ENCODE measurements at places on chromosomes 7 and 10.

- DNase-seq: peak; percentile 69
These were observed at the start of gene WDR37 for GRCh38 chr10:1056326-1057105. TSS of gene WDR37 (plus strand) at chr10:1056385. CDS start at chr10:1072156, 15,771 bp downstream.

- no peak for DNase-seq
These were observed 1.7 kb downstream of the CALD1 start for GRCh38 chr7:134781171-134781570.

DNA sequence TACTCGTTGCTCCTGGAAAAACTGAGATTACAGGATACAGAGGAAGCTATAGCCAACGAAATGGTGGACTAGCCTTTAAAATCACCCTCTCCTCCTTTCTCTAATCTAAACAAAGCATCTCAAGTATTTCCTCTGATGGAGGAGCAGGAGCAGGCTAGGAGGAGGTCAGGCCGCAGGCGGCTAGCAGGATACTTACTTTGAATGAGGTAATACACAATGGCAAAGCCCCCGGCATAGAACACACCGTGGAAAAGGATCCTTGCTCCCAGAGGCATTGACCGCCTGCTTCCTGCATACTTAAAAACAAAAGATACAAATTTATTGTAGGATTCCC, 64.4 kb downstream of the STK17A start:
- DNase-seq: no peak

DNA sequence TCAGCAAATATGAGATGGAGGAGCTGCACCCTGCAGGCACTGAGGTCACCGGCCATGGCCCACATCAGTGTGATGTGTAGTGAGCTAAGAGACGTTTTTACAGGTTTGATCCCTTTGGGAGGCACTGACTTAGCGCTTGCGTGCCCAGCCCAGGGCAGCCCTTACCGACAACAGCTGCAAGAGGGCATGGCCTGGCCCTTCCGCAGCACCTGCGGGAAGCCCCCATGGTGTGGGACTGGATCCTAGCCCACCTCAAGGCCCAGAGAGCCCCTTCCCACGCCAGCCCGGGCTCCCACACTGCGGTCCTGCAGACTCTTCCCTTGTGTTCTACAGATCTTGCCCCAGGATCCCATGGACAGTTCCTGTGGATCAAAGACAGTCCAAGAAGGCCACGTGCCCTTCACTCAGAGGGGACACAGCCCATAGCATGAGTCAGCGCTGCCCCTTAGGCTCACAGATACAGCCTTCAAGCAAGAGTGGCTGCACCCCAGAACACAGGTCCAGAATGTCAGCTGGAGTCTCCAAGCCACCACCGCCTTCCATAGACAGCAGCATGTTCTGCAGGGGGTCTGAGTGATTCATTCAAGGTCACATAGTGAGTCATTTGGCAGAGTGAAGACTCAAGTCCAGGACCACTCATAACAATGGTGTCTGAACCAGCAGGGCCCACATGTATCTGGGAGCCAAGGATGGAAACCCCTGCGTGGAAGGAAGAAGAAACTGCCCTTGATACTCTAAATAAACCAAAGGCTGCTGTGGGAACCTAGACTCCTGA, 25.4 kb downstream of the TLL2 start:
- DNase-seq: no peak

GRCh38 chr7:107692501-107692900, 31.9 kb downstream of the SLC26A4 start:
- DNase-seq: no peak

DNA sequence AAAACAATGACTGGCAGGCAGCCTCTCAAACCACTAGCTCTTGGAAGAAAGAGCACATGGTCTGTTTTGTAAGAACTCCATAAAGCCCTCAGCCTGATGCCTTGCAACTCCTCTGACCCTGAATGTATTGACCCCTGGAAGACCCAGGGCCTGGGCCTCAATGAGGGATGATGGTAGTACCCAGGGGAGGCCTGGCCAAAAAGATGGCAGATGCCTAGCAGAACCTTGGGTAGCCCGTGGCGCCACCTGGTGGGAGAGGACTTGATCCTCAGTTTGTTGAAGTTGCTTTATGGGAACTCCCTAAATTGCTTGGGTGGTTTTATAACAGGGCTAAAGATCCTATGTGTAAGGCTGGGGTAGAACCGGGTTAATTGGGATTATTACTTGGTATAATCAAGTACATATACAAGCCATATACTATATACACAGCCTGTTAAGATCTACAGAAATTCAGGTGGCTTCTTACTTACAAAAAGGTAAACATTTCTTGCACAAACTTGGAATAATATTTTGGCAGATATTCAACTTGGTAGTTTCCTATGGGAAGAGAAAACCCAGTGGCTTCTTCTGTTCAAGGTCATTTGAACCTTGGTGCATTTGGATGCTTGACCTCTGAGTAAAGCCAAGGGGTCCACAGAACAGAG, 95.8 kb upstream of the CACUL1 start:
- no peak for DNase-seq

DNA sequence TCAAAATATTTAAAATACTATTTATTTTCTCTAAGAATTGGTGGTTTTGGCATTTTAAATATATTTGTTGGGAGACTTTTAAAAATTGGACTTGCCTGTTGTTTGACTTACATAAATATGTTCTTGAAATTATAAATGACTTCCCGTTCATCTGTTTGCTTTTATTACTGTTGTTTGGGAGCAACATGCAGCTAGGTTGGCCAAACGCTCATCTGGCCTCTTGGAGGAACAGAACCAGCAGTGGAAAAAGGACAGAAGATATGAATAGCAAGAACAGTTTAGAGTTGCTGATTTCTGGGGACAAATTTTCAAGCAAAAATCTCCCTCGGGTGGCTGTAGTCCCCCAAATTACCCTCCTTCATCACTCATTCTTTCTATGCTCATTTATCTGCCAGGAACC, 41.6 kb downstream of the PLXDC2 start:
- DNase-seq: no peak

DNA sequence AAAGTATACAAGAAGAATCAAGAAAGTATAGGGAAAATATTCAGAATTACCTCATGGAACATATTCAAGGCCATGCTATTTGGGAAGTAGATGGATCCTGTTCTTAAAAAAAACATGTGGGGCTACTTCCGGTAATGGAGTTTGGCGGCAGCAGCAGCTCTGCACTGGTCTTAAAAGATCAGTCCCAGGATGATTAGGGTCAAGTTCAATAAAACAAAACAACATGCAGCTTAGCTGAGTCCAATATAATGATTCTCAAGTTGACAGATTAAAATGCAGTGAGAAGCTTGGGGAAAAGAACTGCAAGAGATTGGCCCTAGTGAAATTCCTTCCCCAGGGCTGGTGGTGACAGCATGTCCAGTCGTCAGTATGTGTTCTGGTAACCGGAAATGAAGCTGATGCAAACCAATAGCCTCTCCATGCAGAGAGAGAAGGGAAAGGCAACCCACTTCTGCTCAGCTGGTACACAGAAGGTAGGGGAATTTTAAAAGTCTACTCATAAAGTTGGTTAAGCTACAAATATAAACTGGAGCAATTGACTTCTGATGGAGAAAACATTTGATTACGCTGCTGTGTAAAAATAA, 305.1 kb upstream of the IMMP2L start:
- DNase-seq: no peak

DNA sequence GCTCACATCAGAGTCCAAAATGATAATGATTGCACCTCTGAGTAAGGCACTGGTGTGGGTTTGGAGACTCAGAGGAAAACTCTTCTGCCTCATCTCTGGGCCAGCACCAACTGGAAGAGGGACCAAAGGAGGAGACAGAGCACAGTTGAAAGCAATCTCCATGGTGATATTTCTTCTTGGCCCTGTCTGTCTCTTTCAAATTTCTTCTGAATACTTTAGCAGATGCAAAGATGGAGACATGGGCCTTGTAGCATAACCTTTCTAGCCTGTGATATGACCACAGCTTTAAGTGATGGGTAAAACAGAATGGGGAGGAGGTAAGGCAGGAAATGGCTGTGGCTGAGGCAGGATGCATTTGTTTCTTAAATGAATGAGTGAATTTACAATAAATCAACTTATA, 12.2 kb upstream of the GIMAP7 start:
- DNase-seq: no peak

GRCh38 chr7:44973610-44974401, 5.0 kb downstream of the MYO1G start:
- DNase-seq: no peak

DNA sequence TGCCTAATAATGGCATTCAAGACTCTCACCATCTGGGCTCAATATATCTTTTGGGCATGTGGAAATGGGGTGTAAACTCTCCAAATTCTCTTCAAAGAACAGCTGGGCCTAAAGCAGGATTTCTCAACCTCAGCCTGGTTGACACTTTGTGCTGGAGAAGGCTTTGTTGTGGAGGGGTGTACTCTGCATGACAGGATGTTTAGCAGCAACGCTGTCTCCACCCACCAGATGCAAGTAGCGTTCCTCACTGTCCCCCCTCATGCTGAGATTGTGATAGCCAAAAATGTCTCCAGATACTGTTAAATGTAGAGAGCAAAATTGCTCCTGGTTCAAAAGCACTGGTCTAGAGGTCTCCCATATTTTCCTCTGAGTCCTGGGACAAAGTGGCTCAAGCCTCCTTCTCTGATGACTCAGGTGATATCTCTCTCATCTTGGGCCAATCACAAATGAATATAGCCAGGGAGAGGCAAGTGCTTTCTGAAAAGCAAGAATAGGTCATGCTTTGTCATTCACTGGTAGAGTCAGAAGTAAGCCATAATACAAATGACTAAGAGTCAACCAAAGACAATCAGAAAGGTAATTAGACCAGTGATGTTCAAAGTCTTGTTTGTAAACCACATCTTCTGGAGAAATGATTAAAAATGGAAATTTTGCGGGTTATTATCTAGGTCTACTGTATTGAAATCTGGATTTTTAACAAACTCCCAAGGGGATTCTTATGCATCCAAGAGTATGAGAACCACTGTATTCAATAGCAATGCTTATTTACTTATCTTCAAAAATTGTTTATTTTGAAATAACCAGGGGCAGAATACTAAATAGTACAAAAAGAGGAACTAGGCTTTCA, 330.8 kb downstream of the PTEN start:
- no peak for DNase-seq

DNA sequence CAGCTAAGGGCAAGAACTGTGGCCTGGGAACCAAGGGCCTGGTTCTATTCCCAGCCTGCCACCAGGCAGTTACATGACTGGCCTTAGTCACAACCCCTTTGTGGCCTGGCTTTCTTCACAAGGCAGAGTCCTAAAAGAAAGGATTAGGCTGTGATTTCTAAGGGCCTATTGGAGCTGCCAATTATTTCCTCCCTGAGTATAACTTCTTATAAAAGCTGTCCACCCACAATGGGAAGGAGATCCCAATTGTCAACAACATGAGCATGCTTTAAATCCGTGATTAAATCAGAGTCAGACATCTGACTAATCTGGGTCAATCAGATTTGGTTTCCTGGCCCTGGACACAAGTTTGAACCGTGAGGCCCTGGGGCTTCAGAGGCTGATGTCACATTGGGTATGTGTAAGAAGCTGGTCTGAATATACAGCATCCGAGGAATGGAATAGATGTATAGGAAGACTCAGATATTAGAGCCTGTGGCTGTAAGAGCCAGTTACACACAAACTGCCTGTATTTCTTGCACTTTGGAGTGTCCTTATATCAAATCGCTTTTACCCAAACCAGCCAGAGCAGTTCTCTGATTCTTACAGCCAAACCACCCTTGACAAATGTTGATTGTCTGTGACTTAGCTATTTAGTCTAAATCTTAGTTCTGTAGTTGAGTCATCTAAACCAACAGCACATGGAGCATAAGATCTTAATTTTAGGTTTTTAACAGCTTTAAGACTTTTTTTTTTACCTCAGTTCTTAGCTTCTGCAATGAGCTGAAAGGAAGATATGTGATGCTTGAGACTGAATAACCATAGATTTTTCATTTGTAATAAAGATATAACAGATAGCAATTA, 61.3 kb downstream of the ABCB4 start:
- no peak for DNase-seq

DNA sequence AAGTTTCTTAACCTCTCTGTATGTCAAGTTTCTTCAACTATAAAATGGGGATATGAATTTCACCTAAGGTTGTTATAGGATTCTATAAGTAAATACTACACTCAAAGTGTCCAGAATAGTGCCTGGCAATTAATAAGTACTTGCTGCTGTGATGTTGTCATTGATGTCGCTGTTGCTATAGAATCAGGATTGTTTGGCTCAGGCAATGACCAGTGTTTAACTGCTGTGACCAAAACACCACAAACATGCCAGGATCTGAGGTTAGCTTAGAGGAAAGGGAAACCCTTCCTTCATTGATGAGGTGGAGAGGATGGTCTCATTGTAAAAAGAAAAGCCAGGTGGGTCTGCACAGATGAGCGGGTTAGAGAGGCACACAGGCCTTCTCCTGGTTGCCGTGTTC, 223.1 kb upstream of the INHBA start:
- no peak for DNase-seq

- DNase-seq: no peak
These were observed 54.9 kb downstream of the RNLS start for GRCh38 chr10:88528201-88528600.

DNA sequence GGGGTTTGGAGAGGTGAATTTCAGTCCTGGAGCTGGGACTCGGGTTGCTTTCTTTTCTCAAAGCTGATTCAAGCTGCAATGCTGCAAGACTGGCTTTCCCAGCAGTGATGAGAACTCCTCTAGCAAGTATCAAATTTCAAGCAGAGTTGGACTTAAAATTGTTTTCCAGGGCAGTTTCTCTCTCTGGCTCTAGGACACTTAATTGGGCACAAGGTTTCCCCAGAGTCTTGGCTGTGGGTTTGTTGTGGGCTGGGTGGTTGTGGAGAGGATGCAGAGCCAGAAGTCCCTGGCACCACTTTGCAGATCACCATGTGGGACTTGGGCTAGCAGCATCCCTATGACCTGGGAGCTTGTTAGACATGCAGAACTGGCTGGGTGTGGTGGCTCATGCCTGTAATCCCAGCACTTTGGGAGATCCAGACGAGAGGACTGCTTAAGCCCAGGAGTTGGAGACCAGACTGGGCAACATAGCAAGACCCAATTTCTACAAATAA, 16.8 kb downstream of the AKR1B15 start:
- no peak for DNase-seq

GRCh38 chr10:29828440-29828894, 193.7 kb upstream of the SVIL start:
- no peak for DNase-seq

DNA sequence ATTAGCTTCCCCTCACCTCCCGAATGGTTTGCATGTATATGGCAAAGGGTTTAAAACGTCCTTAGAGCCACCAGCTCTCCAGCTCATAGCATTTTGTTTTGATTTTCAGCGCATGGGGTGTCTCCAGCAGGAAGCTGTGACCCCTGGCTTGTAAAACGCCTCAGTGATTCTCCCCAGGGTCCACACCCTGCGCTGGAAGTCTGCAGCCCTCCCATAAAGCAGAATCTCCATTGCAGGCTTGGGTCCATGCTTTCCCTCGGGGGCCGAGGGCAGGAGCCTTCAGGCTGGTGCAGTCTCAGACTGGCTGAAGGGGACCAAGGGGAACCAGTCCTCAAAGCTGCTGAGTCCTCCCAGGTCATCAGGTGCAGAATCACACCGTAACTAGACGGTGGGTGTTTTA, 109.7 kb downstream of the VIPR2 start:
- DNase-seq: no peak

- DNase-seq: no peak
These were observed 149.3 kb upstream of the NRP1 start for GRCh38 chr10:33483816-33484190.

Measured in occipital lobe (tissue), 3 donors.